ACHN (cell line): ENCODE measurements at places on chromosomes 12 and 14.

DNA sequence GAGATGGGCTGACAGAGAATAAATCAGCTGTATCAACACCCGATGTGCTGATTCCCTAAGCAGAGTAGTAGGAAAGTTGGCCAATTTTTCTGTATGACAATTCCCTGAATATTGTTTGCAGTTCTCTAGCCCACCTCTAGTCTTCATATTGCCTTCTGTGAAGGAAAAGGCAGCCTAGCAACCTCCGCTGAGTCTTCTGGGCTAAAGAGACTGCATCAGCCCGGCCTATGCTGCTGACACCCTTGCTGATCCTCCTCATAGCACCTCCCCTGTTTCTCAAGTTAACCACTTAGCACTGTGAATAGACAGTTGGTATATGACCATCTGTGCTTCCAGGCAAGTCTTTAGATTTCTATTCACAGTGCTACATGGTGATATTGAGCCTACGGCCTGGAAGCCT lies 161.1 kb upstream of the EGLN3 start:
- DNase-seq, result no peak

DNA sequence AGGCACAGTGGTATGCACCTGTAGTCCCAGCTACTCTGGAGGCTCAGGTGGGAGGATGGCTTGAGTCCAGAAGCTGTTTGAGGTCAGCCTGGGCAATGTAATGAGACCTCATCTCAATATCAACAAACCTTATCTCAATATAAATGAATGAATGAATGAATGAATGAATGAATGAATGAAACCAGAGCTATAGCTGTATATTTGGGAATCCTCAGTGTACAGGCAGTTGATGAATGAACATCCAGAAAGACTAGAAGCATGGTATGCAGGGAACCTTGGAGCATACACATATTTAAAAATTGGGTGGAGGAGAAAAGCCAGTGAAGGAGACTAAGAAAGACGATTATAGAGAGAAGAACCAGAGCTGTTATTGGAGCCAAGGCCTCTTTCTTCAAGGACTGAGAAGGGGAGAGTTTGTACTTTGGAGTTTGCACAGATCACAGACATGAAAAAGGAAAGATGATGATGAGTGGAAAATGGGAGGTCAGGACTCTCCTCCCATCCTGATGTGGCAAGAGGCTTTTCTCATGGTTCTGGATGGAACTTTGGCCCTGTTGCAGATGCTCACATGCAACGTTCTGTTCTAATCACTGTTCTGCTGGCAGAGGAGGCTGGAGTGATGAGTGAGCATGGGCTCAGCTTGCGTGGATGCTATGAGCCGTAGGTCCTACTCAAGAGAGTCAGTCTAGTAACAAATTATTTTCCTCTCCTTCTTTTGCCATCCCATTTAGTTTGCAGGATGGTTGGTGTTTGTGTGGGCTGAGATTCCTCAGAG lies 114.4 kb downstream of the PRKCH start:
- DNase-seq, result no peak

- DNase-seq, result peak; percentile 71
These were observed 515.7 kb upstream of the ATXN7L3B start for GRCh38 chr12:74021937-74022336.

- no peak for DNase-seq
These were observed 619.4 kb downstream of the CCER1 start for GRCh38 chr12:90335566-90335965.
